ENCODE measurements at places on chromosomes 3 and 15. TPM values are rescaled to one million over a fixed set of nuclear protein-coding genes. Genes with fewer than 3 reads are reported as not detected.

The COMMD4 gene
- total RNA-seq = 183 TPM

The ZMYND10 gene
- 1.1 TPM for total RNA-seq

The P2RY1 gene
- 0.49 TPM for total RNA-seq

The ANKRD34C gene
- total RNA-seq = not detected

The GPR156 gene
- total RNA-seq = 0.47 TPM

The SI gene
- not detected for total RNA-seq

The LCMT2 gene
- 6.6 TPM for total RNA-seq

The LRRC34 gene
- total RNA-seq = not detected

The THSD4 gene
- 21.4 TPM for total RNA-seq

The KLF15 gene
- not detected for total RNA-seq
